ENCODE measurements at places on chromosomes 6 and 20.
A peak's percentile ranks its signal among the peaks of the same experiment; 100 is the strongest.

DNA sequence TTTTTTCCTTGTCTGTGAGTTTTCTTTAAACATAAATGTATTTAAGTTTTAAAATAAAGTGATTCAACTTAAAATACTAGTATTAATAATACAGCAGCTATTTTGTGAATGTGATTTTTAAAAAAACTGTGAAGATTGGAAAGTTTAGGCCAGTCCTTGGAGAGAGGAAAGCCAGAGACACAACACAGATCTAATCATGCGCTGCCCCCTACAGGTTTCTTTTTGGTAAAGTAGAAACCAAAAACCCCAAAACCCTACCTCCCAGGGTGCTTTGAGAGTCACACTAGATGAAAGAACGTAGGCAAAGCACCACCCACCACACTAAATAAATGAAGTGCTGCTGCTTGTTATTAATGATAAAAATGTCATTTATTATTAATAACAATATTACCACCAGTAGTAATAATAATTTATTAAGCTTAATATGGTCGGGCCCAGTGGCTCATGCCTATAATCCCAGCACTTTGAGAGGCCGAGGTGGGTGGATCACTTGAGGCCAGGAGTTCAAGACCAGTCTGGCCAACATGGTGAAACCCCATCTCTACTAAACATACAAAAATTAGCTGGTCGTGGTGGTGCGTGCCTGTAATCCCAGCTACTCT, 33.7 kb downstream of the SLC9A8 start:
- DNase-seq: no peak

DNA sequence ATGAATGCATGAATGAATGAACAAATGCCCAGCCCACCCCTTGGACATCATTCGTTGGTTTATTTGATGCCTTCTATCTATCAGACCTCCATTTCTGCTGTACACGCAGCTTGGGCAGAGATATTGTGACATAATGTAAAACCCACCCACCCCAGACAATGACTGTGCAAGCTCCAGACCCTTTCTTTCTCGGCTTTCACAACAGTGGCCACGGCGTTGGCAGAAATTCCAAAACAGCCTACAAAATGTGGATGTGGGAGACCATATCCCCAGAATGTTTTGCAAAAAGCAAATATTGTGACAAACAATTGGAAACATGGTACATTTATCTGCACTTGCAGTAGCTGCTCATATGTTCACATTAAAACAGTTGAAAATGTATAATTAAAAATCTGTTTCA, 162.0 kb upstream of the MAFB start:
- DNase-seq: no peak

DNA sequence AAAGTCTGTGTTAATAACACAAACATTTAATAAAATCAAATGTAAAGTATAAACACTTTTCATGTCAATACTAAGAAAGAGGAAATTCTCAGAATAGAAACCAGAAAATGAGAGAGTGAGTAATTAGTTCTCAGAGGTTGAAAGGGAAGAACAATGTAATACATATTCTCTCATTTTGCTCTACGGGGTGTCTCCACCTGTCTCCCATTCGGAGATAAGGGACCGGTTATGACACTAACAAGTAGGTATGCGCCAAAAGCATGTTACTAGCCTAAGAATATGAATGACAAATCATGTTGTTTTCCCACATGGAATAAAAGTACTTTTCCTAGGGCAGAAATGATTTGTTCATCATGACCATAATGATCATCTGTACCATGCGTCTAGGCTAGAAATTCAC, 35.6 kb upstream of the PRELID3B start:
- DNase-seq: no peak

DNA sequence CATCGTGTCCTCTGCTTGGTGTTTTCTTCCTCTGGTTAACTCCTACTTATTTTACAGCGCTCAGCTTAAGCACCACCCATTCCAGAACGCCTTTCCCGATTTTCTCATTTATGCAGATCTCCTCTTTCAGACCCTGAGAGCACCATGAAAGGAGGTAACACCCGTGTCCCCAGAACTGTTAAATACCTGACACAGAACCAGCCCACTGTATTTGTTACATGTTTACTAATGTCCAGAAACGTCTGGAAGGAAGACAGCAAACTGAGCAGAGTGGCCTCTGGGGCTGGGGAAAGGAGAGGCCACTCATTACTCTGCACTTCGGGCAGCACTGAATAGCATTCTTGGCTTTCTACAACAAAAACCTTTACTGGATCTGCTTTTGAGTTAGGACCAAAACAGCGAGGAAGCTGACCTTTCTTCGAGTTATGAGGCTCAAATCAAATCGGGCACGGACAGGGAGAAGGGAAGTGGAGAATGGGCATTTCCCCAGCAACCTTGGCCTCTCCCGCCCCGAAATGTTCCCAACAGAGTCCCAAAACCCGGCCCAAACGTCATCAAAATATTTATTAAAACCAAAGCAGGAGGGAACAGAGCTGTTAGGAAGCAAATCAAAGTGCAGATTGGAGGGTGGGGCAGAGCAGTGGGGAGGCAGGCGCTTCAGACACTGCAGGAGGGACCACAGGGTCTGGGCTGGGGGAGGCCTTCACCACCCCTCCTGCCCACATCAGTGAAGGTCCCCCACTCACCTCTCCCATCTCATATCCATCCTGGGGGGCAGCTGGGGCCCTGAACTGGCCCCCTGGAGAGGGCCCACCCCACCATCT, 1.1 kb upstream of the NECAB3 start:
- no peak for DNase-seq

- DNase-seq: no peak
These were observed 60.9 kb downstream of the SAMD3 start for GRCh38 chr6:130161683-130162404.

DNA sequence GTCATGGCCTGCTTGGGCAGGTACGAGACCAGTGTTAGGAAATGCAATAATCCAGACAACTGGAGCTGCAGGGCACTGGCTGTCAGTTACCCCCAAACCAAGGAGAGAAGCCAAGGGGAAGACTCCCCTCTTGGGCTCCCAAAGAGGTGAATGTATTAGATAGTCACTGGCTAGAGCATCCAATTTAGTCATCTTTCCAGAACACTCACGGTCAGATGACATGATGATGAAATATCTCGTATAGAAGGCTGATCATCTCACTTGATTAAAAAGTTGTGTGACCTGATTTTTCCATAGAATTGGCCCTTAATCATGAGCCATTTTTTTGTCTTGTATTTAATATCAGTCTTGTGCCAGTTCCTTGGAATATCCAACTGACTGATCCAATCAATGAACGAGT, 40.7 kb downstream of the SLC22A3 start:
- no peak for DNase-seq

- peak; percentile 62 for DNase-seq
These were observed 2.0 kb downstream of the EDEM2 start for GRCh38 chr20:35145141-35145564.

- no peak for DNase-seq
These were observed 430.7 kb upstream of the KHDRBS2 start for GRCh38 chr6:62716719-62717118.

DNA sequence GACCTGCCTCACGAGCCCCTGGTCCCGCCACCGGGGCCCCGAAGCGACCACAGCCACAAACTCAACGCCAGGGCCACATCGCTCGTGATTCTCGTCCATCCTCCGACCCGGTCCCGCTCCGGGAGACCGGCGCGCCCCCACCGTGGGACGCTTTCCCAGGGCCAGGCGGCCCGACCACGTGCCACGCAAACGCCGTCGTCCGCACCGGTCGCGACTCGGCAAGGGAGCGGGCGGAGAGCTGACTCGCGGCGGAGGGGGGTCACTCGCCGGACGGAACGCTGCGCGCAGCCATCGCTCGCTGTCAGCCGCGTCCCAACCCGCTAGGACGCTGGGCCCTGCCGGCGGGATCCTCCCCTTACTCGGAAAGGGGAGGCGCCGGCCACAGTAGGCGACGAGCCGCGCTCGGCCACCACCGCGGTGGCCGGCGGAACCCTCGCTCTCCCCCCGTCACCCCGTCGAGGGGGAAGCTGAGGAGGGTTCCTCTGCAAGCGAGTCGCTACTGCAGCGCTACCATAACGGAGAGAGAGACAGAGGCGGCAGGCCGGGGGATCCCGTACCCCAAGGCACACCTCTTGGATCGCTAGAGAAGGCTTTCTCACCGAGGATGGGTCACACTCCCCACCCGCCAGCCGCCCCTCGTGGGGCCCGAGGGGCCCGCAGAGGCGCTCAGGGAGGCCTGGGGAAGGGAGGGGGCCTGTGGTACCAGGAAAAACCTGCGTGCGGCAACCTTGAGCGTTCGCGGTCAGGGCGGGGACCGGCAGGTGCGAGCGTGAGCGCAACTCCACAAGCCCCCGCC, 511.8 kb upstream of the ZNF337 start:
- no peak for DNase-seq

- no peak for DNase-seq
These were observed 31.6 kb upstream of the MTRF1L start for GRCh38 chr6:153034139-153034538.

GRCh38 chr6:111590209-111590980, 15.3 kb downstream of the TRAF3IP2 start:
- no peak for DNase-seq

DNA sequence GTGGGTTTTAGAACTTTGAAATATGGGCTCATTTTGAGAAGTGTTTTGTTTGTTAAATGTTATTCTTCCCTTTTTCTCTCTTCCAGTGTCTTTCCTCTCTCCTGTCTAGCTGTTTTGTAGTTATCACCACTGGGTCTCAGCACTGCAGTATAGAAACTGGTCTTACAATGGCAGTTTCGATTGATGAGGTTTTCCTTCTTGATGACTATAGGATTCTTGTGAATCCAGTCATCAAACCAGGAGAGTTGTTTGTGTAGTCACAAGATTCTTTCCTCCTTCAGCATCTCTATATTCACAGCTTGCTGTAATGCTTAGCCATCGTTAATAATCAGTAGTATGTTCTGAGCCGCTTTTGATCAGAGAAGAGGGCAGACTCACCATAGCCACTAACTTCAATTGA, 172.3 kb downstream of the OGFRL1 start:
- no peak for DNase-seq

- DNase-seq: no peak
These were observed 289.2 kb downstream of the OGFRL1 start for GRCh38 chr6:71577766-71578165.

DNA sequence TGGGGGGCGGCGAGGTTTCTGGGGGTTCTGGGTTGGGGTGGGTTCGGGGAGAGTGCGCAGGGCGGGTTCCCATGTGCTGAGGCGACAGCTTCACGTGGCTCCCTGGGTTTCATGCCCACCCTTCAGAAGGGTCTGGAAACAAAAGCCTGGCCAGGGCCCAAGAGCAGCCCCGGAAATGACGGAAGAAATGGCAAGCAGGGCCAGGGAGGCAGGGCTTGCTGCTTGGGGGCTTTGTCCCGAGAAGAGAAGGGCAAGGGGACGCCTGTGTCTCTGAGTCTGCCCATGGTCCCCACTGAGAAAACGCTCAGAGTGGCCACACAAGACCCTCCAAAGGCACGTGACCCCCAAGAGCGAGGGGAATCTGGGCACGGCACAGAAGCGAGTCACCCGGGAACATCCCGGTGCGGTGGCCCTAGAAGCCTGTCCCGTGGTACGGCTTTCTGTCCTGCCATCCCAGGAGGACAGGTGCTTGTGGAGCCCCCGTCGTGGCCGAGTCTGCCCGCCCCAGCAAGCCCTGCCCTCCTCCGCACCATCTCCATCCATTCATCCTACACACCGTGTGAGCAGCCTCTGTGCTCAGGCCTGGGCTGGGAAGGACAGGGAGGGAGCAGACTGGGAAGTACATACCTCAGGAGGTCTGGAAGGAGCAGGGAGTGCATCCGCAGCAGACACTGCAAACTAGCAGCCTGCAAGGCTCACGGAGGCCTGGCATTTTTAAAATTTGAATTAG, 9.0 kb downstream of the NPEPL1 start:
- DNase-seq: no peak

GRCh38 chr6:166684866-166685265, 57.8 kb upstream of the RPS6KA2 start:
- DNase-seq: no peak

GRCh38 chr20:33993576-33994221, at the start of gene RALY:
TSS of gene RALY (plus strand) at chr20:33993911. CDS start at chr20:34072075, 78,164 bp downstream.
- no peak for DNase-seq

DNA sequence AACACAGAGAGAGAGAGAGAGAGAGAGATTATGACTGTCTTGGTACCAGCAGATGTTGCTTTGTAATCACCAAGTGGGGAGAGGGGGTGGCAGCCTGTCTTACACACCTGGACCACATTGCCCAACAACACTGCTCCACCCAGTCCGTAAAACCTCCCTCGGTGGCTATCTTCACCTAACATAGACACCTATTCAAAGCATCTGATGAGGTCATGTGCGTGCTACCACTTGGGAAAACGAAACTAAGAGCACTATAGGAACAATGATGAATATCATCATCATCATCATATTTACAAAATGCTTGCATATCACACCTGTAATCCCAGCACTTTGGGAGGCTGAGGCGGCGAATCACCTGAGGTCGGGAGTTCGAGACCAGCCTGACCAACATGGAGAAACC, 24.1 kb upstream of the SALL4 start:
- DNase-seq: no peak

GRCh38 chr6:56640374-56640773, 2.3 kb downstream of the DST start:
- no peak for DNase-seq

DNA sequence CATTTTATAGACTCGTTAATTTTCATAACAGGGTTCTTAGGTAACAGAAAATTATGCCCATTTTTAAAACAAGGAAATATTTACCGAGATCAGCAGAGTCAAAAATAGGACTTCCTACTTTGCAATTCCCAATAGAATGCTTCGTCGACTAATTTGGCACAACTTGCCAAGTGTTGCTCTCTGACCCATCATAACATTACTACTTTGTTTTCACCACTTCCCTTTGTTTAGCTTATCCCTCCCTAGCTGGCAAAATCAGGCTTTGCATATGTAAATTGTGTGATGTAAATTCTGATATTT, 914 bp upstream of the RANBP9 start:
- DNase-seq: no peak

- DNase-seq: no peak
These were observed 5.2 kb downstream of the MDC1 start for GRCh38 chr6:30711758-30712380.

GRCh38 chr20:17657079-17657825, 24.8 kb downstream of the RRBP1 start:
- no peak for DNase-seq

DNA sequence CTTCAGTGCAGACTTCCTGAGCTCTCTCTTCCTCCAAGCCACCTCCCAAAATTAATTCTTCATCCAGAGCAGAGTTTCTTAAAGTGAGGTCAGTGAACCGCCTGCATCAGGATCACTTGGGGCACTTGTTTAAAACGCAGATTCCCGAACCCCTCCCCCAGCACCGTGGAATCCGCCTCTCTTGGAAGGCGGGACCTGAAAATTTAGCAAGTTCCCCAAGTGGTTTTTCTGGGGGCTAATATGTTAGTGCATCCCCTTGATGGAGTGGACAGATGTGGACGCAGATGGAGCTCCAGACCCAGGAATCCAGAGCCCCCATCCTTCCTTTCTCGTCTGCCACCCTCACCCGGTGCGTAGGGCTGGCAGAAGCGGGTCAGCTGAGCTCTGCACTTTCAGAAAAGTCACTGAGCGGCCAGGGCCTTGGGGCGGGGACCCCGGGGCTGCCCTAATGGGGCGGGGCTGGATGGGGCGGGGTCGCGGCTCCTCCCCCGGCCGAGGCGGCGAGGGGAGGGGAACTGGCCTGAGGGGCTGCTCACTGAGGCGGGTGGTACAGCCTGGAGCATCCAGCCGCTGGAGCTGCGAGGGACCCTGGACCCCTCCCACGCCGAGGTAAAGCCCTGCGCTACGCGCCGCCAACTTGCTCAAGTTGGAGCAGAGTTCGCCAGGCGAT, at the start of the genes DEFB124 and REM1:
Gene DEFB124, minus strand, starts transcription at position 370 of the 670 bp plus-strand sequence. CDS start 2,114 bp downstream, outside the sequence.
Gene REM1, plus strand, starts transcription at position 531 of the 670 bp plus-strand sequence. CDS start 1,158 bp downstream, outside the sequence.
- no peak for DNase-seq

GRCh38 chr20:39528436-39528835, 566.3 kb downstream of the DHX35 start:
- DNase-seq: no peak
